DMS79 treated with DMSO at 0.1 percent for 48 hours (cell line): ENCODE measurements at places on chromosomes 1 and 21.
A peak's percentile ranks its signal among the peaks of the same experiment; 100 is the strongest.

GRCh38 chr1:26279456-26280332 lies at the start of gene SH3BGRL3:
SH3BGRL3 (plus strand) TSS chr1:26280086; CDS start chr1:26280156, 70 bp downstream.
- peak; percentile 83 for DNase-seq

DNA sequence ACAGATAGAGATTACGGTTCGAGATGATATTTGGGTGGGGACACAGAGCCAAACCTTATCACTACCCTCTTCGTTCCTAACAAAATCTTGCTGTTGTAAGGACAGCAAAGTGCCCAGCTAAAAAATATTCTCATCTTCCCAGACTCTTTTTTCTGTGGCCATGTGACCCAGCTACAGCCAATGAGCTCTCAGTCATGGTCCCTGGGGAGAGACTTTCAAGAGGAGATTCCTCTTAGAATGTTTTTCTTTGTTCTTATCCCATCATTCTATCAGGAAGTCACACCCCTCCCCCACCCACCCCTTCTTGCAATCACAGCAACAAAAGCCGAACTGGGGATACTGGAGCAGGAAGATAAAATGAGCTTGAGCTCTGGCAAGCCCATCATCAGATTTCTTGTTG lies 247.1 kb downstream of the CHRM3 start:
- no peak for DNase-seq

DNA sequence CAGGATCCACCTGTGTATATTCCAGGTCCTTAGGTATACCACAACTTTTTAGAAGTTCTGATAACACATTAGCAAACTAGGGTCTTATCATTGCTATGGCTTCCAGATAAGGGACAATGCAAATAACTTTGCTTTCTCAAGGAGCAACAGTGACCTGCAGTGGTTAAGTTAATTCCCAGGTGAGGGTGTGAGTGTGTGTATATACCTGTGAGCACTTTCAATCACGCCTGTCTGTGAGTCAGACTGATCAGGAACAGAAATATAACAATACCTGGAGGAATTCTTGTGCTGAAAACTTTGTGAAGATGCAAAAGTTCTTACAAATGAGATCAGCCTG lies 317.0 kb downstream of the PAPPA2 start:
- DNase-seq = no peak

DNA sequence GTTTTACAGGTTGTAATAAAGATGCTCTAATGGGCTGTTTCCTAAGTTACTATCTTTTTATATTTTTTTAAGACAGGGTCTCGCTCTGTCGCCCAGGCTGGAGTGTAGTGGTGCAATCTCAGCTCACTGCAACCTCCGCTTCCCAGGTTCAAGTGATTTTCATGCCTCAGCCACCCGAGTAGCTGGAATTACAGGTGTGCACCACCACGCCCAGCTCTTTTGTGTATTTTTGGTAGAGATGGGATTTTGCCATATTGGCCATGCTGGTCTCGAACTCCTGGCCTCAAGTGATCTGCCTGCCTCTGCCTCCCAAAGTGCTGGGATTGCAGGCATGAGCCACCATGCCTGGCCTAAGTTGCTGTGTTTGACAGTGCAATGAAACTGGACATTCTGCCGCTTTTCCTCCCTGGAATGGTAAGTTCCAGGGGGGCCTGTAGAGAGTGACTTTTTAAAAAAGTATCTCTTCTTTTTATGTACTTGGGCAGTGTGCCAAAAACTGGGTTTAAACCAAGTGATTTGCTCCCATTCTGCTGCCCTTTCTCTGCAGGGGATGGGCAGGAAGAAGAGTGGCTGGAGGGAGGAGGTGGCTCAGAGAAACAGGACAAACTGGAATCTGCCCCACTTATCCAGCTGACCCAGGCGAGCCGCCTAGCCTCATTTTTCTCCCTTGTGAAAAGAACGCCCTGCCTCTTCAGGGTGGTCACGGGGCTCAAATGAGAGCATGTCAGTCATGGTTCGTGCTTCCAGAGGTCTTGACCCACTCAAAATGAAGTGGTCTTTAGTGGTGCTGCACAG lies 2.3 kb downstream of the SLC37A1 start:
- peak; percentile 95 for DNase-seq

DNA sequence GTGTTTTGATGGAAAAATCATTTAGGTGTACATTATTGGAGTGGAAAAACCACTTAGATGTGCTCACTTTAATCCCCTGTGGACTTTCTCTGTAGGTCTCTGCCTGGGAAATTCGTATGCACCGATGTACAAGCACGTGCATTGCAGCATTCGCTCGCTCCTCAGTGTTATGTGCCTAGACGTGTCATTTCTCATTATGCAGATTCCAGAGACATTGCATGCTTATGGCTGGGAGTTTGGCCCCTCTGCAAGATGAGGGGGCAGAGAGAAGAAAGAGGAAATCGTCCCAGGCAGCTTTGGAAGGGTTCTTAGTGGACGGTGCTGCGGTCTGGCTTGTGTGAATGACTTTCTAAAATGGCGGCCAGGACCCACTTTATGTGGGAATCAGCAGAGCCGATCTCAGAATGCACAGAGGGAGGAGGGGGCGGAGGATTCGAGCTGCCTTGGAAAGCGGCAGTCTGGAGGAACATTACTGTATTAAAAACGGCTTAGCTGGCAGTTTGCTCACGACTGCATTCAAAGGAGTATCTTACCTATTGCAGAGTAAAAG lies 2.3 kb downstream of the SPEN start:
- peak; percentile 91 for DNase-seq

GRCh38 chr1:117561551-117561950 lies 44.3 kb upstream of the TENT5C start:
- DNase-seq = no peak

GRCh38 chr1:76013206-76013581 lies 61.4 kb upstream of the ST6GALNAC3 start:
- DNase-seq = no peak

DNA sequence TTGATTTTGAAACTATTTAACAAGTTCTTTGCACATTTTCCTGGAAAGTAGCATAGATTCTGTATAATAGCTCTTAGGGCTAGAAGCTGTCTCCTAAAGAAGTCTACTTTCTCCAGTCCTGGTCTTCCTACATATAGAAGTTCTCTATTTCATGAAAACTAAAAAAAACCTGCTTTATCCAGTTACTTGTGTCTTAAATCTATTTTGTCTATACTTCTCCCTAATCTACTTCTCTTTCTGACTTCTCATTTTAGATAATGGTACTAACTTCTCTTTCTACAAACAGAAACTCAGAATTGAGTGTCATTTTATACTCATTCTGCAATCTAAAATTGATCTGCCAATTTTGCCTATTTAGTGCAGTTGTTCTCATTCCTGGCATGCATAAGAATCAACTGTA lies 28.7 kb downstream of the PDE4B start:
- no peak for DNase-seq

DNA sequence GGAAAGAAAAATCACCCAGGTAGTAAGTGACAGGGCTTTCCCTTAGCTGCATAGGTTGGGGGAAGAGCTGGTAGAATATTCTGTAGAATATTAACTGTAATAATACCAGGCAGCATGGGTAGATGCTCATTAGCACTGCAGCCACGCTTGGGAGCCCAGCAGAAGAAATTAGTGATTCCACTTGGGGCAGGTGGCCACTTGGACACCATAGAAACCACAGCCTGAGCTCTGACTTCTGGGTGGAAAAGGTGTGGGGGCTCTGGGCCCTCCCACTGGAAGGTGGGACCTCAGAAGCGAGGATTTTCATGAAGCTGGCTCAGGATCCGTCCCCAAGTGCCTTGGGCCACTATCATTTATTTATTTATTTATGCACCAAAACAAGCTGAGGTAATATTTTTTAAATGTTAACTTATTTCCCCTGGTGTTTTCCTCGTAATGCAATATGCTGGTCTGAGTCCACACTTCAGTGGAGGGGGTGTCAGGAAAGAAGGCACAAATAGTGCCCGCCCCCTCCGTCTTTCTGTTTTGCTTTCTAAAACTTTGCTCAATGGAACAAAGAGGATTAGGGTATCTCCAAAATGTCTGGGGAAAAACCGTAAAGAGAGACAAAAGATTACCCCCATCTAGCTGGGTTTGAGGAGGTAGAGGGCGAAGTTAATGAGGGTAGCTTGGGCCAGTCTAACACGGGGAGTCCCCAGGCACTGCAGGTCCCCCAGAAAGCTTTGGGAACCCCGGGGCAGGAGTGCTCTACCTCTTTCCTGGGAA lies 75.2 kb upstream of the GADD45A start:
- no peak for DNase-seq

DNA sequence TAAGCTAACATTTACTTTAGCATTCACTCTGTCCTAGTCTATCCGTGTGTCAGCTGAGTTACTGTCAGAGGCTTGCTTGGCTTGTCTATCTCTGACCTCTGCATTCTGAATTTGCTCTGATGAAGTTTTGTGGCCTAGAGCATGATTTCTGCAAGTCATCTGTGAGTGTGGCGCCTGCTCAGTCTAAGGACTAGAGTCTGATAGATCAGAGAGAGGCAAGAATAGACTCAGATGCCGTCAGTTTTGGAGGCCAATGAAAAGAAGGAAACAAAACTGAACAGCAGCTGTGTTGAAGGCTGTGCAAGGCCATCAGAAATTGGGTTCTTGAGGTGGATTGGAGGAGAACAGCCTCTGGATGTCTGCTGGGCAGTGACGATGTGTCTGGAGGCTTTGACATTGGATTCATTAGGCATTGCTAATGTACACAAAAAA lies 573.1 kb downstream of the USP25 start:
- no peak for DNase-seq

DNA sequence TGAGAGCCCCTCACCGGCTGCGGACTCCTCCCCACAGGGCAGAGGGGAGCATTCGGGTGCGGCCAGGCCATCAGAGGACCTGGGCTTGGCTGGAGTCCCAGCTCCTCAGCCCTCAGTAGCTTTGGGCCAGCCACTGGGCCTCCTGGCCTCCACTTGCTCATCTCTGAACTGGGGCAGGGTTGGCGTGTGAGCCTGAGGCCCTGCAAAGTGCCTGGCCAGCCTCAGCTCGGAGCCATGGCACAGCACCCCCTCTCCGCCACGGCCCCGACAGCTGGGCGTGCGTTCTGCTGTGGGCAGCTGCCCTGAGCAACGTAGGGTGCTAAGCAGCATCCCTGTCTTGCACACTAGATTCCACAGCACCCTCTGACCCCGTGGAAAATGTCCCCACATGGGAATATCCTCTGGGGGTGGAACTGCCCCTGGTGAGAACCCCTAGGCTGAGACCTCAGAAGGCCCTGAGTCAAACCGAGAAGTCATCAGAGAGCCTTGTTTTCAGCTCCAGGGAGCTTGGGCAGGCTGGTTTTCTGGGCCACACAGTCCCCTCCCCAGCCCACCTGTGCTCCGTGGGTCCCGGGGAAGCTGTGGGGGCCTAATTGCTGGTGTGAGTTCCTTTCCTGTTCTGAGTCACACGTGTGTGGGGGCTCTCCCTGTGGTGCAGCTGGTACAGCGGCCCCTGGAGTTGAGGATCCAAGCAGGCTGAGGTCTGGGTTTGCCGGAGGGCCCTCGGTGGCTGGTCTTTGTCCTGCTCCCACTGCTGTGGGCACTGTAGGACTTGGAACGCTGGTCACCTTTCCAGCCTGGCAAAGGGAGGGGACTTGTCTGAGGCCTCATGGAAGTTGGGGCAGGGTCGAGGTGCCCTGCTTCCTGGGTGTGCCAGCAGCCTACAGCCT lies 24.5 kb downstream of the TP73 start:
- DNase-seq = no peak
